ENCODE measurements at places on chromosomes 11 and 22.

- no peak for DNase-seq
Measured at GRCh38 chr11:33753304-33753967, 17.2 kb upstream of the CD59 start.

GRCh38 chr11:117594721-117595120 is 202.3 kb downstream of the DSCAML1 start:
- no peak for DNase-seq

GRCh38 chr11:126411971-126412381 is 56.5 kb downstream of the ST3GAL4 start:
- DNase-seq: no peak

DNA sequence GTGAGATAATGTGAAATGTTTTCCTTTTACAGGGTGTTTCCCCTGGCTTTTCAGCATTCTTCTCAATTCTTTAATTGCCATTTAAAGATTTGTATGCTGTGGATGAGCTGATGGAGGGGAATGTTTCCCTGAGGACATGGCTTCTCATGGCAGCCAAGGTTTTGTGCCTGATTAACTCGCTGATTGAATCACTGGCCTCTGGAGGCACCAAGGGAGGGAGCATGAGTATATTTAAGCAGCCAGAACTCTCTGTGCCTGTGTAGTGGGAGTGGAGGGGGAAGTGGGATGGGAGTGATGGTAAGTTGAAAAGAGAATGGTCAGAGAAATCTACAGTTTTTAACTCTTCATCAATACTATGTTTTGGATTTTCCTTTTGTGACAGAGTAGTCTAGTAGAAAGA is 88.7 kb downstream of the STIM1 start:
- DNase-seq: no peak

- no peak for DNase-seq
Measured at GRCh38 chr11:34068111-34068510, 16.6 kb downstream of the CAPRIN1 start.

GRCh38 chr11:67436459-67437081 is 912 bp downstream of the PTPRCAP start:
- peak; percentile 65 for DNase-seq

GRCh38 chr22:19673660-19674059 is 40.6 kb upstream of the SEPTIN5 start:
- no peak for DNase-seq

DNA sequence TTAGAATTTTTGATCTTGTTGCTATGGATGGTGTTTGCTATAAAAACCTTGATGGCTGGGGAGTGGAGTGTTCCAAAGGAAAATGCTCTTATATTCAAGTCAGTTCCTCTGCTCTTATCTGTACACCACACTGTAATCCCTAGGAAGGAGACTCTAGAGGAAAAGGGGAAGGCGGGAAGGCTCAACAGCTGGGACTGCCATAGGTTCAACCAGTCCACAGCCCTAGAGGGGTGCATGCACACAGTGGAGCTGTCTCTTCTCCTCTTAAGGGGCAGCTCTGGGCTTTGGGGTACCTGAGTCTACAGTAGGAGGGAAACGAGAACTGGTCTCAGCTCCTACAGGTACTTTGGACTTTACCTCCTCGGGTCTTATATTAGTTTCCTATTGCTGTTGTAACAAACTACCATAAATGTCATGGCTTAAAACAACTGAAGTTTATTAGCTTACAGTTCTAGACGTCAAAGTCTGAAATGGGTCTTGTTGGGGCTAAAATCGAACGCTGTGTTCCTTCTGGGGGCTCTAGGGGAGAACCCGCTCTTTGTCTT is 77.2 kb upstream of the ZBED5 start:
- DNase-seq: no peak

- DNase-seq: no peak
Measured at GRCh38 chr11:125787827-125788226, at the start of gene PATE3. PATE3 (plus strand) TSS chr11:125788127; CDS start chr11:125788152, 25 bp downstream.

DNA sequence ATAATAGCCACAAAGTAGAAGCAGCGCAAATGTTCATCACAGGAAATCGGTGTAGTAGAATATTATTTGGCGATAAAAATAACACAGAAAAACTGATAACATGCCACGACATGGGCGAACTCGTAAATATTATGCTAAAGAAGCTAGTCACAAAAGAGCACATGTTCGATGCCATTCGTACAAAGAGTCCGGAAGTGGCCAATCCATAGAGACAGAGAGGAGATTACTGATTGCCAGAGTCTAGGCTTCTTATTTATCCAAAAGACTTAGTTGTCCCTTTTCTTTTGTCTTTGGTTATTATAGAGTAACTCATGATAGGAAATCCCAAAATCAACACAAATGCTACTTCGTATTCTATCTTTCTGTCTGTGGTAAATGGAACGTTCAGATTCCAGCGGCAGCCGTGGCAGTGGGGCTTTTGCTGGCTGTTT is 56.5 kb downstream of the MED15 start:
- no peak for DNase-seq

DNA sequence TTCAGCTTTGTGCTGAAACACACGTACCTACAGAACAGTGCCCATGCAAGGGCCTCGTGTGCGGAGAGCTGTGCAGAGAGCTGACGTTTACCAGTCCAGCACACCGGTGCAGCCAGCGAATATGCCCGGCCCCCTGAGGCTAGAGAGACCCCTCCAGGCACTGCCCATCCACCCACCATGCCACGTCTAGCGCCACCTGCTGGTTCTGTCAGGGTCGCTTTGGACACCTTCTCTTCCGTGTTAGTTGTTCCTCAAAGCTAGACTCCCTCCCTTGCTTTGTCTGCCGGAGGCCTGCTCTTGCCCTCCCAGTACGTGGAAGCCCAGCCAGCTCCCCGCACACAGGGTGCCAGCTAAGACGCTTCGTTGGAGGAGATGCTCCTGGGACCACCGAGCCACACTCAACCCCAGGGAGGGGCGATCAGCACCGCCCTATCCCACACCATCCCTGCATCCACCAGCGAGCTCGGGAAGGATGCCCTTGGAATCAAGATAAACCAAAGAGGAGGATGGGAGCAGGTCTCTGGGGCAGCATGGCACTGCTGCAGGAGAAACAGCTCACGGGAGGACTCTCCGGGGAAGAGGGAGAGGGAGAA is 43.4 kb downstream of the CPT1A start:
- peak; percentile 46 for DNase-seq
